ENCODE measurements at places on chromosomes 3 and 15.

DNA sequence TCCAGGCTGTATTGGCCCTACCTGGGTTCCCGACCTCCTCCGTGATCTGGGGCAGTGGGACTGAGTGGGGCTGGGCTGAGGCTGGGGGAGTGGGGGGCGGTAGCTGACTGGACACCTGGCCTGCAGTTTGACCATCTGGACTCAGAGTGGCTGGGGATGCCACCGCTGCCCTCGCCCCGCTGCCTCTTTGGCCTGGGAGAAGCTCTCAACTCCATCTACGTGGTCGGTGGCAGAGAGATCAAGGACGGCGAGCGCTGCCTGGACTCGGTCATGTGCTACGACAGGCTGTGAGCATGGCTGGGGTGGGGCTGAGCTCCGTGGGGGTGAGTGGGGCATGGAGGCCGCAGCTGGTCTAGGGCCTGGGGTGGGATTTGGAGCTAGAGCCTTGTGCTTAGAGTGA, 2.7 kb downstream of the KLHL40 start:
- DNase-seq, result no peak

DNA sequence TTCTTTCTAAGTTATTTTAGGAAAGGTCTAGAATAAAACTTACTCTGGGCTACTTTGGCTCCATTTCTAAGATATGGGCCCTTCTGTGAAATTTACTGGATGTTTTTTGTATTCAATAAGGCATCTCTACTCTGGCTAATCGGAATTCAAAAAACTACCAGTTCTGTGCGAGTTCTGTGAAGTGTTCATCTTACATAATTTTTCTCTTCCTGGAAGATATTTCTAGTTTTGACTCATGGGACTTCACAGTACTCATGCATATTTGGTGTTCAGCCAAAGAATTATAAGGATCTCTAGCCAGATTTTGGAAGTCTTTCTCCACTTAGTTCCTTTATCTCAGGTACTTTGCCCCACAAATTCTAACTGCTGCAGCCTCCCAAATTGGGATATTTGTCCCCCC, 46.4 kb upstream of the MBNL1 start:
- peak; percentile 72 for DNase-seq

- DNase-seq, result no peak
These were observed 81.5 kb downstream of the PPM1L start for GRCh38 chr3:160837394-160837980.

DNA sequence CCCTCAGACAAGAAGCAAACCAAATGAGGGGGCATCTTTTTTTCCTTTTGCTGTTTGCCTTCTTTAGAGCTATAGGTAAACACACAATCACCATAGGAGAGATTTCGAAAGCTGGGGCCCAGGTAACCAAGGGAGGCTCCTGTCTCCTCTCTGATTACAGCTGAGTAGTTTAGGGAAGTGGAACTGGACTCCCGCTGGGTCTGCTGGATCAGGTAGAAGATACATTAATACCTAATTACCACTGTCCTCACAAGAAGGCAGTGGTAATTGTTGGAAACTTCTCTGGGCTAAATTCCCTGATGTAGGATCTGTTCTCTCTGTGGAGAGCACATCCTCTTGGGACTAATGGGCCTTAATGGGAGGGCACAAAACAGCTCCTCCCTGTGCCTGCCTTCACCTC, 32.7 kb downstream of the HDC start:
- DNase-seq, result no peak

DNA sequence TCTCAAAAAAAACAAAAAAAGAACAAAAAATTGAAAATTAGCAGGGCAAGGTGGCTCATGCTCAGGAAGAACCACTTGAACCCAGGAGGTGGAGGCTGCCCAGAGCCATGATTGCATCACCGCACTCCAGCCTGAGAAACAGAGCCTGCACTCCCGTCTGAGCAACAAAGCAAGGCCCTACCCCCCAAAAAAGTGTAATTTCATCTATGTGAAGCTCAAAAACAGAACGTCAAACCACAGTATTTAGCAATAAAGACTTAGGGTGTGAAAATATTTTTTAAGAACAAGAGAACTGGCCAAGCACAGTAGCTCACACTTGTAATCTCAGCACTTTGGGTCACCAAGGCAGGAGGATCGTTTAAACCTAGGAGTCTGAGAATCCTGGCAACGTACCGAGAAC, 38.2 kb downstream of the STAG1 start:
- no peak for DNase-seq
